Activated CD4-positive, alpha-beta T cell treated with anti-CD3 and anti-CD28 coated beads for 1 hour (primary cell): ENCODE measurements at places on chromosomes 13 and 19.
A peak's percentile ranks its signal among the peaks of the same experiment; 100 is the strongest.

DNA sequence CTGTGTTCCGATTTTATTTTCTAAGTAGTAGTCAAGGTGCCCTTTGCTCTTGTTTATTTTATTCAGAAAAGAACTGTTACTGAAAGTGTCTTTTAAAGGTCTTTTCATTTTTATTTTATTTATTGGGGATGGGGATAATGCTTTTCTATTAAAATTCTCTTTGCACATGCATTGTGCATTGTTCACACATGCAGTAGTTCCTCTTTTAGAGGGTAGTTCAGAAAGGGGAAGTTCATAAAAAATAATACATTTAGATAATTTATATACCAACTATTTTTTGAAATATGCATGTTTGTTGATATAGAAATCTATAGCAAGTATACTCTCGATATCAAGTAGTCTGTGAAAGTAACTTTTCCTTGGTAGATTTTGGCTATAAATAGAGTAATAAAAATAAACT lies 3.5 kb downstream of the GPC5 start:
- DNase-seq = no peak

DNA sequence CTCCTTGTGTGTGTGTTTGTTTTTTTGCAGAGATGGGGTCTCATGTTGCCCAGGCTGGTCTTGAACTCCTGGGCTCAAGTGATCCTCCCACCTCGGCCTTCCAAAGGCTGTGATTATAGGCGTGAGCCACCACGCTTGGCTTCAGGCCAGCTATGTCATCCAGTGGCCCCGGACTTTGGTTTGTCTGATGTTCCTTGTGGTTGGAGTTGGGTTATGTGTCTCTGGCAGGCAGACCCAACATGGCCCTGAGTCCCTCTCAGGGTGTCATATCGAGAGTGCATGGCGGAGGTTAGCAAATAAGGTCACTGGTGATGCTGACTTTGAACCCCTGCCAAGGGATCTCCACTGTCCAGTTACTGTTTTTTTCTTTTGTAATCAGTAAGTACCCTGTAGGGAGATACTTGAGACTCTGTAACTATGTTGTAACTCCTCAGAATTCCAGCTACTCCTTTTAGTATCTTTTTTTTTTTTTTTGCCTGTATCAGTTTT lies 37.3 kb downstream of the SMARCA4 start:
- no peak for DNase-seq

DNA sequence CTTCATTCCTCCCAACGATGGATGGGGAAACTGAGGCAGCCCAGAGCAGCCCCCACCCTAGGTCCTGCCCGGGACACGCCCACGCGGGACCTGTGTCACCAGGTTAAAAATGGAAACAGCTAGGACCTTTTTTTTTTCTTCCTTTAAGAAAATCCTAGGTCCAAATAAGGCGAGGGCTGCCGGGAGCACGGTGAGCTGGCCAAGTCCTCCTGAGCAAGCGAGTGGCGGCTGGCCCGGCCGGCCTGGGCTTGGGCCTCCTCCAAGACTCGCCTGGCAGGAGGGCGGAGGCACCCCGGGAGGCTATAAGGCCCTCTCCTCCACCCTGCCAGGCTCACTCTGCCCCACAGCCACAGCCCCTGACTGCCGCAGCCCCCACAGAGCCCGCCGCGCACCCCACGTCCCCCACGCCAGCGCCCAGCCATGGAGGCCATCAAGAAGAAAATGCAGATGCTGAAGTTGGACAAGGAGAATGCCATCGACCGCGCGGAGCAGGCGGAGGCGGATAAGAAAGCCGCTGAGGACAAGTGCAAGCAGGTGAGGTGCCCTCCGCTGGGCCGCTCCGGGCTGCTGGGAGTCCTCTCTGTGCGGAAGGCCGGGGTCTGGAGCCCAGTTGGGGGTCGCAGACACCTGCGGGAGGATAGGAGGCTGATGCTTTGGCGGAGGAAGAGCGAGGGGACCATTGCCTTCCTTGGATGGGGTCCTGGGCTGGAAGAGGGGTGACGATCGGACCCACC lies 8.9 kb upstream of the TPM4 start:
- DNase-seq = no peak

DNA sequence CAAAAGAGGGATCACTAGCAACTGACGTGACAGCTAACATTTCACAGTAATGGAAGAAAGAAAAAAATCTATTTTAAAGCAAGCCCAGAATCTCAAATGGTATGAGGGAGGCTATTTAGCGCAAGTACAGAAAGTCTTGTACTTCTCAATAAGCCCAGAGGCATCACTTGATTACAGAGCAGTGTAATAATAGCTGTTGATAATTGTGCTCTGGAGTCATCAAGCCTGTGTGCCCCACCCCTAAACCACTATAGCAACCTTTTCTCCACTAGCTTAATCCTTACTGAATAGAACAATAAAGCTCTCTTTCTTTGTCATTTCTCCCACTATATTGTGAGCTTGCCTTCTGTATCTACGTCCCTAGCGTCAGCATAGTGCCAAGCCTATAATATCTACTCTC lies 56.6 kb downstream of the FREM2 start:
- no peak for DNase-seq

DNA sequence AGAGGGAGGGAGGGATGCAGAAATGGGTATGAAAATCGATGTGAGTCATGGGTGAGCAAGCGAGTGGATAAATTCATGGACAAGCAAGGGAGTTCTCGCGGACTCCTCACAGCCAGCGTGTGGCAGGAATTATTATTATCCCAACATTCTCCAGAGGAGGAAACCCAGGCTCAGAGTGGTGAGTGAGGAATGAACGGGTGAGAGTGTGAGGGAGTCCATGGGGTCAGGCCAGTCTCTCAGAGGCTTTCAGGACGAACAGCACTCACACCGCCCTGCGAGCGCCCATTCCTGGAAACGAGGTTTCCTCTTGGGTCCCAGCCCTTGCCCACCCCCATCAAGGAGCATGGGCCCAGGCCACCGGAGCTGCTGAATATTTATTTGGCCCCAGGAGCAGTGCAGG lies 6.3 kb upstream of the DNAAF3 start:
- no peak for DNase-seq

- DNase-seq = no peak
Measured at GRCh38 chr19:3466635-3467034, 13.7 kb downstream of the SMIM24 start.

DNA sequence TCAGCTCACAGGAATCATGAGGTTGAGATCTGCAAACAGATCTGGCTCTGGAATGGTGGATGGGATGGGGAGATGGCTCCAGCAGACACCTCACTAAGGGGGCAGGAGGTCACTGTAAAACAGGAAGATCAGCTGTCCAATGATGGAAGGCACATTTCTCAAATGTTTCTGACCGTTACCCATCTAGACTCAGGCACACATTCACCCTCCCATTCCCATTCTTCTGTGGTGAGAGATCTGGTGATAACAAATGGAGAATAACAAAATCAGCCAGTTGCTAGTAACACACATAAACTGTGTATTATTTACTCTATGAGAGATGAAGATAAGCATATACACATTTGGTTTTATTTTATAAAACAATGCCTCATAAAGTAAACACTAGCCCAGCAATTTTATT lies 235.9 kb downstream of the TSHZ3 start:
- DNase-seq = no peak

GRCh38 chr19:11881151-11881800 lies 6.3 kb upstream of the ZNF69 start:
- peak; percentile 40 for DNase-seq

DNA sequence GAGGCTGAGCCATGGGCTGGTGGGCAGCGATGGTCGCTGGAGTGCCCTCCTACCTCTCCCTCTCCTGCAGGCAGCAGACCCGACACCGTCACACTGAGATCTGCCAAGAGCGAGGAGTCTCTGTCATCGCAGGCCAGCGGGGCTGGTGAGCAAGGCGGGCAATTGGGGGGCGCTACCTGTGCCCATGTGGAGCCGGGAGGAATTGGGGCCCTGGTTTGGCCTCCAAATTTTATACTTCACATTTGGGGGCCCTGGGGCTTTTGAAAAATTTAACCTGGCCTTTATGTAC lies 9.9 kb downstream of the ARHGAP33 start:
- no peak for DNase-seq

DNA sequence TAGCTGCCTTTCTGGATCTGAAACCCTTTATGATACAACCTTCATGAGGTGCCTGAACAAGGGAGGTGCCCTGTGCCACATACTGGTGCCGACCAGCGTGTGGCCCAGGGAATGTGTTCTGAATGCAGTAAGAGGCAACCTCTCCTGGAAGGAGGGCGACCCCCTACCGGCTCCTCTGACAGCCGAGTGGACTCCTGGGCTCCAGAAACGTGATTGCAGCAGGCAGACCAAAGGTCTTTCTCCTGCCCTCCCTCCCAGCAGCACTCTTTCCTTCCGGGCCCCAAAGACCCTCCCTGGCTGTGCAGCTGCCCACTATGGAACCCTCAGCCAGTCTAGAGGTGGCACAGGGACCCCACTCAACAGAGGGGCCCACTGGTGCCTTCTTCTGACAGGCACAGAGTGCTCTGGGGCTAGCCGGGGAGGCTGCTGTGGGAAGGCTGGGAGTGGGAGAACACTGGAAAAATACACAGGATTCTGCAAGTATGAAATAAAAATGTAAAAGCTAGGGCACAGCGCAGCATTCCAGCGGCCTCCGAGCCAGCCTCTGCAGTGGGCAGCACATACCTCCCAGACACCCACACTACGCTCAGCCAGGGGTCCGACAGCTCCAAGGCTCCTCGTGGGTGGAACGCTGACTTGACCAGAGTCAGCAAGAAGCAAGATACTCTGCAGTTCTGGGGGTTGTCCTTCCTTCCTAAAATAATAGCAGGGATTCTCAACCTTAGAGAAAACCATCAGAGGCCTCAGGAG lies 14.9 kb downstream of the SH3GL1 start:
- no peak for DNase-seq

DNA sequence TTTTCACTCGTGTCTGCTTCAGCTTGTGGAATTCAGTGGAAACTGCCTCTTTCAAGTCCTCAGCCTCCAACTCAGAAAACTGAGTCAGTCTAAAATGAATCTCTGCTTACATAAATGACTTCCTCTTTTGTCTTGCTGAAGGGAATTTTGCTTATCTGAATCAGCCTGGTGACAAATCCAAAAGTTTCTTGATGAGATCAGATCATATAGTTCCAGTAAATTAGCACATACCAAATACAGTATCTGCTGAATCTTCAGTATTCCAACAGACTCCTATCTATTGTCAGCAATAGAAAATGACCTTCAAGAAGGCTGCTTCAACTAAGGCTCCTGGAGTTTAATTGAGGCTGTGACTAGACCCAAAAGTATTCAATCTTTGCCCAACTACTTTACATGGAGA lies 290.0 kb downstream of the MZT1 start:
- no peak for DNase-seq

DNA sequence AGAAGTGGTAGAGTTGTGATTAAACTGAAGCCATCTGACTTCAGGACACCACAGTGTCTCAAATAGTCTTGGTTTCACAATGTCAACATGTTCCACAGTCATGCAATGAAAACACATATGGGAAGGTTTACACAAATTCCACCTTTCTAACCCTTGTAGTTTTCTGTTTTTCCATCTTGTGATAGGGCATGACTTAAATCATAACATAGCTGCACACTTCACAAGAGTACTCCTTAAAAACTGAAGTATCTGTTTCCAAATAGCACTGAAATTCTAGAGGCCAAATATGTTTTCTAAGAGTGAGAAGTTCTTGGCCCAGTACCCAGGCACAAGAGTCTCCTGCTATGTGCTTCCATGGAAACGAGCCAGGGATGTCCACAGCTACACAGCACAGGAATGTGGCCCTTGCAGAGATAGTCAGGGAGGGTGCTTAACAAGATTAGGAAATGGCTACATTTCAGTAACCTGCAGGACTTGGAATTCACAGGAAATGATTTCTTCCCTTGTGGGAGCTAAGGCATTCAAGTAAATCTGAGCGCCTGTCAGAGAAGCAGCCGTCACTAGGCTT lies 269.1 kb downstream of the NDFIP2 start:
- DNase-seq = no peak

DNA sequence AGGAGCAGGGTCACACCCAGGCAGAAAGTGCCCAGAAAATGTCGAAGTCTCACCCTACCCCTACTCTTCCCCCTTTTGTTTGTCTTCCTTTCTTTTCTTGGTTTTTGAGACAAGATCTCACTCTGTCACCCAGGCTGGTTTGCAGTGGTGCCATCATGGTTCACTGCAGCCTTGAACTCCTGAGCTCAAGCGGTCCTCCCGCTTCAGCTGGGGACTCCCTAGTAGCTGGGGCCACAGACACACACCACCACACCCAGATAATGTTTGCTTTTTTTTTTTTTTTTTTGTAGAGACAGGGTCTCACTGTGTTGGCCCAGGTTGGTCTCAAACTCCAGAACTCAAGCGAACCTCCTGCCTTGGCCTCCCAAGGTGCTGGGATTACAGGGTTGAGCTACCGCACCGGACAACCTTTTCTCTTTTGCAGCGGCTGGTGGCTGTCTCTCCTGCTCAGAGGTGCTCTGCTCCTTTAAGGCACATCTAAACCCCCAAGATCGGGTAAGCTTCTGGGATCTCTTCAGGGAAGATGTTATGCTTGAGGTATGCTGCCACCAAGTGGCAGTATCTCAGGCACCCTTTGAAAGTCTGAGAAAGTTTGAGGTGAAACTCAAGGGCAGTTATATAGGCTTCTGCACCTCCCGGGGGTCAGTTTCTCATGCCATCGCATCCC lies 22.4 kb upstream of the EBI3 start:
- DNase-seq = no peak

DNA sequence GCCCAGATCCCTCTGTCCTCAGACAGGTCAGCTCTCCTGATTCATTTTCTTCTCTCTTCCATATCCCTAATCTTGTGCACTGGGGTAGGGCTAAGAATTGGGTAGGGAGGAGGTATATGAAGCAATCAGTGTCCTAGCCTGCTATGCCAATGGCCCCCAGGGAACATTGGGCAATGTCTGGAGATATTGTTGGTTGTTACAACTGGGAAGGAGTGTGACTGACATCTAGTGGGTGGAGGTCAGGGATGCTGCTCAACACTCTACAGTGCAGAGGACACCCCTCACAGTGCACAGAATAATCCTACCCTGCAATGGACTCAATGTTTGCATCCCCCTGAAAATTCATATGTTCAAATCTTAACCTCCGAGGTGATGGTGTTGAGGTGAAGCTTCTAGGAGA lies 57.5 kb downstream of the CPAMD8 start:
- DNase-seq = no peak

DNA sequence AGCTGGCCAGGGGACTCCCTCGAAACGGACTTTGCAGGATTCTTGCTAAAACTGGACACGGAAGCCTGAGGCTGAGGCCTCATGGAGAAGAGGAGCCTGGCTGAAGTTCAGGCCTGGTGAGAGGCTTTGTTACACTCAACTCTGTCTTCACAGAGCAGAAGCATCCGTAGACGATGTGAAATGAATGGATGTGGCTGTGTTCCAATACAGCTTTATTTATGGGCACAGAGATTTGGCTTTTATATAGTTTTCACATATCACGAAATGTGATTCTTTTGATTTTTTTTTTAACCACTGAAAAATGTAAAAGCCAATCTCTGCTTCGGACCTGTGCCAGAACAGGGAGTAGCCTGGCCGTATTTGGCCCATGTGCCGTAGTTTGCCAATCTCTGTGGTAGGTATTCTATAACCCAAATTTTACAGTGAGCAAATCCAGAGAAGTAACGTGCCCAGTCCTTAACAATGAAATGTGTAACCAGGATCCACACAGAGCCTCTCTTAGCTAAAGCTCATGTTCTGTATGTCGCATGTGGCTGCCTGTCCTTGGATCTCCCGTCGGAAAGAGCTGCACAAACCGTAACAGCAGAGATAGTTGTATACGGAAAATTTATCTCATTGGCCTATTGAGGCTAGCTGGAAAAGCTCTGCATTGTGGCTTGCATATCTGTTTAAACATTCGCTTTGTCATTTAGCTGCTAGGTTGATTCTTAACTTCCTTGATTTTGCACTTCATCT lies 171.6 kb upstream of the RNF113B start:
- no peak for DNase-seq

GRCh38 chr19:46975011-46975924 lies 44.4 kb upstream of the NPAS1 start:
- no peak for DNase-seq
